Activated CD4-positive, CD25-positive, alpha-beta regulatory T cell (primary cell): ENCODE measurements at places on chromosomes 7 and 10.

- DNase-seq: no peak
Observed at GRCh38 chr7:47677664-47678063, 95.8 kb upstream of the TNS3 start.

DNA sequence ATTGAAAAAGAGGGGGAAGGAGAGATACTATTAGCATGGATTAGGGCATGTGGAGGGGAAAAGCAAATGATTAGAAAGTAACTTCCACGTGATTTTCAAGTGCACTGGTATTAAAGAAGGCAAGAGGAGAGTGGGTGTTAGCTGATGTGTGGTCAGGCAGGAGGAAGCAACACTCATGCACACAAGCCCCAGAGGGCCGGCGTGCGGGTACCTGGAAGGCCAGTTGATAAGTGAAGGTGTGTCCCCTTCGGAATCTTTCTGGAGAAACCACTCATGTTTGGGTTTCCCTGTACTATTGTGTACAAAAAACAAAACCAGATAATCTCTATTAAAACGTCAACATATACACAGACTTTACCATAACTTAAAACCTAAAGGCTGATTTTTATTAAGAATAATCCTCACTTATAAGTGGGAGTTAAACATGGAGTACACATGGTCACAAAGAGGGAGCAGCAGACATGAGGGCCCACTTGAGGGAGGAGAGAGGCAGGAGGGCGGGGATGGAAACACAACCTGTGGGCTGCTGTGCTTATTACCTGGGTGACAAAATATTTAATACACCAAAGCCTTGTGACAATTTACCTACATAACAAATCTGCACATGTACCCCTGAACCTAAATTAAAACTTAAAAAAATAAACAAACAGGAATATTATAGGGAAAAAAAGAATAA lies 98.9 kb downstream of the SVIL start:
- no peak for DNase-seq

DNA sequence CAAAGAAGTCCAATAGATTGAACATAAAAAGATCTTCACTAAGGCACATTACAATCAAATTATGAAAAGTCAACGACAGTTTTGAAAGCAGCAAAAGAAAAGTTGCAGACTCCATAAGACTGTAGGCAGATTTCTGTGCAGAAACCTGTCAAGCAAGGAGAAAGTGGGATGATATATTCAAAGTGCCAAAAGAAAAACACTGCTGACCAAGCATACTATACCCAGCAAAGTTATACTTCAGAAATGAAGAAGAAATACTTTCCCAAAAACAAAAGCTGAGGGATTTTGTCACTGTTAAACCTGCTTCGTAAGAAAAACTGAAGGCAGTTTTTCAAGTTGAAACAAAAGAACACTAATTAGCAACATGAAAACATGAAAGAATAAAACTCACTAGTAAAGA lies 145.5 kb downstream of the ZEB1 start:
- DNase-seq: no peak

DNA sequence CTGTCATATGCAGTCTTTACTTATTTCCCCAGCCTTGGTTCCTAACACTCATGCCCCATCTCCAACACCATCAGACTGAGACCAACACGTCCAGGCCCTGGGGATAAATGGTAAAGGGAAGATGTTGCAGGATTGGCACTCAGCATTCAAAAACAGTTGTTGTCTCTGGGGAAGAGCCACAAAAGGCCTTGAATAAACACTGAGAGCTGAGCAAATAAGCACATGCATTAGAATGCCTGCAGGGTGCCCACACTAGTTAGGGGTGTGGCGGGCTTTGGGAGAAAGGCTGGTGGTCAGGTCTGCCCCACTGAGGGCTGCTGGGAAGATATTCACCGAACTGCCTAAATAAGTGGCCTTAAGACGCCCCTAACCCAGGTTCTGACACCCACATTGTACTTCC lies 391.0 kb downstream of the GFRA1 start:
- no peak for DNase-seq

GRCh38 chr7:21773326-21773725 lies 172.4 kb downstream of the CDCA7L start:
- no peak for DNase-seq

DNA sequence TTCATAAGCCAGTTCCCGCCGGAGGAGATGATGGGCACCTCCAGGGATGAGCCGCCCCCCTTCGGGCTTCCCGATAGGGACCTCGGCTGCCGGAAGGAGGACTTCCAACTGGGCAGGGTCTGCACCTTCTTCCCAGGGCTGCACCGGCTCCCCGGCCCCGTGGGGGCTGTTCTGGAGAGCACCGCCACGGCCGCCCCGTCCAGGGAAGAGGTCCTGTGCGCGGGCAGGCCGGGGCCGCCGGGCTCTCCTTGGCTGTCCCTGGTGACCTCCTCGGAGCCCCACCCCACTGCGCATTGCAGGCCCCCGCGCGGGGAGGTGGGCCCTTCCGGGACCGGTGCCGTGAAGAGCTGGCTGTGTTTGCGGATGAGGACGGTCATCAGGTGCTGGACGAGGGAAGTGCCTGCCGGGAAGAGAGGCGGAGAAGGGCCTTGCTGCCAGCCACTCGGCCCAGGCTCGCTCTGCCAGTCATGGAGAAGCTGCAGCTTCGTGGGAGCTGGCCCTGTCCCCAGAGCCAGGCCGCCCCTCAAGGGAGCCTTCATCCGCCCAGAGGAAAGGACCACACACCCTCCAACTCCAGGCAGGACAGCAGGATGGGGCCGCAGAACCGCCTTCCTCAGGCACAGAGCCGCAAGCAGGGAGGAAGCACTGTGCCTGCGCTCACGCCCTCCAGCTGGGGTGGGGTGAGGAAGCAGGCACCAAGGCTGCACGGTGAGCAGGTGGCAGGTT lies 144.4 kb downstream of the MAPK8 start:
- DNase-seq: no peak

DNA sequence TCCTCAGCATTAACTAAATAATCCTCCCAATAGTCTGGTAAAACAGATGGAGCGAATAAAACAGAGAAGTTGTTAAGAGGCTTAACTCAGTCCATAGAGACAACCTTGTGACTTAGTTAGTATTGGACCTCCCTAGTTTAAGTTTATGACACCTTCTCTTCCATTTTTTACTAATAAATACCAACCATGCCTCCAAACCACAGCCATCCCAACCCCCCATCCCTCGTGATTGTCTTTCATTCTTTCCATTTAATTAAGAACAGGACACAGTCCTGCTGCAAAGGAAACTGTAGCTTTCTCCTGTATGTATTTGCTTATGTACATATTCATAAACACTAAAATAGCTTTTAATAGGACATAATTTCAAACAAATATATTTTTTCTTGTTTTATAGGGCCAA lies 238.2 kb downstream of the SEMA3D start:
- no peak for DNase-seq

DNA sequence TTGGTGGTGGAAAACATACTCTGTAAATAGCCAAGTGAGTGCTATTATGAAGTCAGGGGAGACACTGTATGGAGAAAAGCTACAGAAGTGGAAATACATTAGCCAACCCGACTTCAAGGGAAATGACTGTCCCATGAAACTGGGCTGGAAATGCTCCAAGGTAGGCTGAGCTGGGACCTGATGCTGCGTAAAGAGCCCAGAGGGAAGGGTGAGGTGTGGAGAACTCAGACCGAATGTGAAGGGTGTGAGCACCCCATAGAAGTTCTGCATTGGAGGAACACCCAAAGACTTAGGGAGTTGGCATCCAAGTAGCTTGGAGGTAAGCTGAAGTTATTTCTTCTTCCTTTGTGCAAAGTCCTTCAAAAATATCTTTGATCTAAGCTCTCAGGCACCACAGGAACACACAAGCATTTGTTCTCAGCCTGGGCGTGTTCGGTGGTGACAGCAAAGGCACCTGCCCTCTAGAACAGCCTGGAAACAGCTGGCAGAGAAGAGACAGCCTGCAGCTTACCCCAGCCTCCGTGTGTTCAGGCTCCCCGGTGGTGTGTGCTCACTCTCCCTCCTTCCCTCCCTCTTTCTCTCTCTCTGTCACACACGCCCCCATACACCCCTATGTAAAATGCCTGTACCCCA lies 19.1 kb upstream of the GJD4 start:
- DNase-seq: no peak

- DNase-seq: peak; percentile 40
Observed at GRCh38 chr7:2104107-2104710, 128.5 kb downstream of the MAD1L1 start.
